ENCODE measurements at places on chromosomes 1 and 21.
A peak's percentile ranks its signal among the peaks of the same experiment; 100 is the strongest.

DNA sequence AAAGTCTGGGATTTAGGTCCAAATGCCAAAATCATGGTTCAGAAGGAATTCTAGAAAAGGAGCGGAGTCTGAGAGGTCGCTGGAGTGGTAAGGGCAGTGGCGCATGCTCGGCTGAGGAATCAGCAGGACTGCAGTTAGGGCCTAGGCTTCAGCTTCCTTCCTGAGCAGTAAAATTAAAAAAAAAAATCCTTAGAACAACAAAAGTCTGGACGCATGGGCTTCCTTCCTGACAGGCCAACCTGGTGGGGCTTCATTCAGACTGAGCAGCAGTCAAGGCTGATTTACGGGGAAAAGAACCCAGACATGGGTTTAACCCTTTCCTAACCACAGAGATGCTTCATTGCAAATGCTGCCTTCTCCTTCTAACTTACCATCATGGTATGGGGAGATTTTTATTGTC lies 17.1 kb downstream of the RNF220 start:
- no peak for DNase-seq

- DNase-seq = no peak
Observed at GRCh38 chr1:205542367-205542766, 37.9 kb downstream of the CDK18 start.

GRCh38 chr1:33433509-33434362 lies 2.8 kb upstream of the PHC2 start:
- DNase-seq = no peak

DNA sequence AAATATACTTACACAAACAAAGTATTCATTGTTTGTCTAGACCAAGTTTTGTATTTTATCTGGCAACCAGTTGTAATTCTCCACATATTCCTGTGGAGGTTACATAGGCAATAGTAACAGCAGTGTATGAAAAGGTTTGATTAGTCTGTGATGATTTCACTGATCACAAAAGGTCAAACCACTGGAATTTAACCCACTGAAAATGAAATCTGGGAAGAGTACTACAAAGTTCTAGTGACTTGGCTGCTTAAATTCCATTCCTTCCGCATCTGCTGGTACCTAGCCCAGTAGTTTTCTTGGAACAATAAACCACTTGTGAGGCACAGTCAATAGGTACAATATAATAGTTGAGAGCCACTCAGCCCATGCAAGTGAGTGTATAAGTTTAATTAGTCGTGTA lies 205.4 kb downstream of the NFIA start:
- DNase-seq = no peak

DNA sequence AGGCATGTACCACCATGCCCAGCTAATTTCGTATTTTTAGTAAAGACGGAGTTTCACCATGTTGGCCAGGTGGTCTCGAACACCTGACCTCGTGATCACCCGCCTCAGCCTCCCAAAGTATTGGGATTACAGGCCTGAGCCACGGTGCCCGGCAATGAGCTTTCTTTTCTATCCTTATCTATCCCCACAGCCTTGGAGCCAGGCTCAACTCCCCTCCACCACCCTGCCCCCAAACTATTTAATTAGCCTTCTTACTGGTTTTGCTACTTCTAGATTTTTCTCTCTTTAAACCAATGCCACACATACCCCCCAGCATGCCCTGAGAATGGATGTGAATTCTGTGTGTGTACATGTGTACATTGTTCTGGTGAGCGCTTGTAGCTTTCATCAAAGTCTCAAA lies 5.7 kb upstream of the VANGL2 start:
- DNase-seq = no peak

DNA sequence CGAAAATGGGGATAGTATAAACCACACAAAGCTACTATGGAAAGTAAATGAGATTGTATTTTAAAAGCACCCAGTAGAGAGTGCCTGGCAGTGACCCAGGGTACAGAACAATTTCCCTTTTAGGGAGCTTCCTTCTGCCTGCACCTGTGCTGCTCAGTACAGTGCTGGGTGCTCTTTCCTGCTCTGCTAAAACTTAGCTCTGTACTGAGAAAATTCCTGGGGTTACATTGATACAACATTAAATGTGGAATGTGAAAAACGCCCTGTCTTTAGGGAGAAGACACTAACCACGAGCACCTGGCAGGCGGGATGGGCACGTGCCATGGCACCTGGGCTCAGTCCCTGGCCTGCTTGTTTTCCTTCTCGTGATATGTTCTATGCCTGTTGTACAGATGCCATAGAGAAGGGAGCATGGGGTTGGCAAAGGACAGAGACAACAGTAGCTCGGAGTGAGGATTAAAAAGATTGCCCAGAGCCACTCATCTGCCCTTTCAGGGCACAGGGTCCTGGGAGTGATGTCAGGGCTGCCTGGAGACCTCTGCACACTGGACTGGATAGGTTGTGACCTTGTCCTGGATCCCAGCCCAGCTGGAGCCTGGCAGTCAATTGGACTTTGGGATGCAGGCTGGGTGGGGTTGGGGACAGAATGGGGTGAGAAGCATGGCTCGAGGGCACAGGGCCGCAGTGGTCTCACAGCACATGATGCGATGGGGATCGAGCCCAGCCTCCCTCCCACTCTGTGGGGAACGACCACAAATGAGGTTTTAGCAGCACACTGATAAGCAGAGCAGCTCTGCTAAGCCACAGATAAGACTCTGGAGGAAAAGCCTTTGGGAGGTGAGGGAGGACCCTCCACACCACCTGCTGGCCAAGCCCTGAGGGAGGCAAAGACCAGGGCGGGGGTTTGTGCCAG lies 4.2 kb downstream of the SPATA46 start:
- no peak for DNase-seq

GRCh38 chr1:7902478-7903085 lies 38.1 kb downstream of the TNFRSF9 start:
- DNase-seq = peak; percentile 43

DNA sequence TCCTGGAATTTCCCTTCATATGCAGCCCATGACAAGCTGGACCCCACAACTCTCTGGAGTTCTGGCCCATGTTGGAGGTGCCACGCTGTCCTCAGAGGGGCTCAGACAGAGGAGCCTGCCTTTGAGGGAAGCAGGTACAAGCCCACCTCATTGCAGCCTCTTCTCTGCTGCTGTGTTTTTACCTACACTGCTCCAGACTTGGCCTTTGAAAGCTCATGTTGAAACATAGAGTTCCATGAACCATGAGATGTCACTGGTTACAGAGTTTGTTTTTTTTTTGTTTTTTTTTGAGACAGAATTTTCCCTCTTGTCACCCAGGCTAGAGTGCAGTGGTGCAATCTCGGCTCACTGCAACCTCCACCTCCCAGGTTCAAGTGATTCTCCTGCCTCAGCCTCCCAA lies 22.1 kb upstream of the ZBTB21 start:
- DNase-seq = no peak
